ENCODE measurements at places on chromosomes 5 and 9.
A peak's percentile ranks its signal among the peaks of the same experiment; 100 is the strongest.

- no peak for DNase-seq
Observed at GRCh38 chr9:129273136-129273895, 95.3 kb upstream of the IER5L start.

DNA sequence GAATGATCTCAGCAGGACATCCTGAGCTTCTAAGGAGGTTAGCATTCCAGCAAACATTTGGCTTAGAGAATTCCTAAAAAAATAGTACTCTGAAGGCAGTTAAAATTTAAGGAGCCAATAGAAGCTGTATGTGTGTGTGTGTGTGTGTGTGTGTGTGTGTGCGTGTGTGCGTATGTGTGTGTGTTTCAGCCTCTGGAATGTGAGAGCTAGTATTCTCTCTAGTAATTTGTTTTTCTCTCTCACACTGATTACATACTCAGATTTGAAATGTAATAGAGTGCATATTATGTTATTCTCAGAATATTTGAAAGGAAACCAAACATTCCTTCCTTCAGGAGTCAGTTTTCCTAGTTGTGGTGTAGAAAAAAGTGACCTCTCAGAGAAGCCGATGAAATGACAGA lies 279.6 kb downstream of the TMEM38B start:
- no peak for DNase-seq

- DNase-seq = no peak
Observed at GRCh38 chr9:101792475-101792874, 54.0 kb upstream of the GRIN3A start.

GRCh38 chr9:2178034-2178734 lies 163.0 kb downstream of the SMARCA2 start:
- DNase-seq = no peak

DNA sequence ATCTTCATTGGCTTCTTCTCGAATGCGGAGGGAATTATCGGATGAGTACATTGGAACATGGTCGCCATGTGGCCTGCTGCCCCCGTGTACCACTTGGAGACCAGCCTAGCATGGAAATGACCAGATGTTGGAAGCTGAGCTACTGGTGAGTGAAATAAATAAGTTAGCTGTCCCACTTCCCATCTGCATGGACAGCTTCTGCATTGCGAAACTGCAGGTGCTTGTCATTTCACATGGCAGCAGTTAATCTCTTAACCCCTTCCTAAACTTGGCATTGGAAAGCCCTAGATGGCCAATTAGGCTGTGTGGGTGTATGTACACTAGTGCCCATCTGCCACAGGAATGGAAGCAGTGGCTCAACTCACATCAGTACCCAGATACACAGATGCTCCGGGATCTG lies 246.6 kb upstream of the IL12B start:
- no peak for DNase-seq

GRCh38 chr9:134724202-134724911 lies 82.8 kb downstream of the COL5A1 start:
- DNase-seq = no peak

- no peak for DNase-seq
Observed at GRCh38 chr5:147081311-147081764, 153.5 kb upstream of the STK32A start.

DNA sequence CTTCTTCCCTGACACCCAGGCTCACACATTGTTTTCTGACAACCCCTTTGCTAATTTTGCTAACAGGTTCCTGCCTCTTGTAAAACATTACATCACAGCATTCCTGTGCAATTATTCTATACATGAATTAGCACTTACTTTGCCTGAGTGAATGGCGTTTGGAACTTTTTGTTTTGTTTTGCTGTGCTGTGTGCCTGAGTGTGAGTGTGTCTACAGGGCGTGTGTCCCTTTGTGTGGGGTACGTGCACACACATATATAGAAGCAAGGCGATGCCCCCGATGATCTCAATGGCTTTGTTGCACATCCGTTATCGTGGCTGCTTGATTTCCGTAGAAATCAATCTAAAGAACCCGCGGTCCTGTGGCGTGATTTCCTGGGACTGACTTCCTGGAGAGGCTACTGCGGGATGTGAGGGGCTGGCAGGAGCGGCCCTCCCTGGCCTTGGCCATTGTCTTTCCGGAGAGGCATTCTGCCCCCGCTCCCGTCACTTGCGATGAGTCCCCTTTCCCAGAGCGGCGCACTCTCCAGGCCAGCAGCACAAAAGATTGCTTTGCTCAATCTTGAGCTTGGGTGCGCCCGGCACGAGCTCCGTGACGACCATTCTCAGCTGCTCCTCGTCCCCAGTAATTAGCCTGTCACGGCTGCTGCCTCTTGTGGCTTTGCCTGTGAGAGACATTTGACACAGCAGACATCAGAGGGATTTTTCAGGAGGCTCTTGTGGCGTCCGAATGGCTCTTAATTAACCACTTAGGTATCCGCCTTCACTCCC lies 398.1 kb upstream of the IRX1 start:
- no peak for DNase-seq

- no peak for DNase-seq
Observed at GRCh38 chr5:170303549-170303948, 6.0 kb upstream of the LCP2 start.

DNA sequence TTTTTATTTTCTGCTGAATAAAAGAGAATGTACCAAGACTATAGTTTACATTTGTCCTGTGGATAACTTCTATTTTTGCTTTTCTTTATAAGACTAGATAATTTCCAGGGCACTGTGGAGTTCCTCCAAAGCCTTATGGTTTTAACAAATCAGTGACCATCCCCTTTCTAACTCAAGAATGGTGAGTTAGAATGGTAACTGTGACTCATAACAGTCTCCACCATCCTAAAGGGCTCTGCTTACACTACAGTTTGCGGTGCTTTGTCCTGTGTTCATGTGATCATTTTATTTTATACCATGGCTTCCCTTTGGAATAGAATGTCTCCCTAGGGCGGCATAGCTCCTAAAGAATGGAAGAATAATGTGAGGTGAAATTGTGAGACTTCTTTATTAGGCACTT lies 30.2 kb downstream of the WDR36 start:
- DNase-seq = no peak

- DNase-seq = no peak
Observed at GRCh38 chr5:135654761-135655467, 76.1 kb upstream of the CXCL14 start.

- peak; percentile 70 for DNase-seq
Observed at GRCh38 chr5:57650360-57651069, 167.9 kb upstream of the ACTBL2 start.

DNA sequence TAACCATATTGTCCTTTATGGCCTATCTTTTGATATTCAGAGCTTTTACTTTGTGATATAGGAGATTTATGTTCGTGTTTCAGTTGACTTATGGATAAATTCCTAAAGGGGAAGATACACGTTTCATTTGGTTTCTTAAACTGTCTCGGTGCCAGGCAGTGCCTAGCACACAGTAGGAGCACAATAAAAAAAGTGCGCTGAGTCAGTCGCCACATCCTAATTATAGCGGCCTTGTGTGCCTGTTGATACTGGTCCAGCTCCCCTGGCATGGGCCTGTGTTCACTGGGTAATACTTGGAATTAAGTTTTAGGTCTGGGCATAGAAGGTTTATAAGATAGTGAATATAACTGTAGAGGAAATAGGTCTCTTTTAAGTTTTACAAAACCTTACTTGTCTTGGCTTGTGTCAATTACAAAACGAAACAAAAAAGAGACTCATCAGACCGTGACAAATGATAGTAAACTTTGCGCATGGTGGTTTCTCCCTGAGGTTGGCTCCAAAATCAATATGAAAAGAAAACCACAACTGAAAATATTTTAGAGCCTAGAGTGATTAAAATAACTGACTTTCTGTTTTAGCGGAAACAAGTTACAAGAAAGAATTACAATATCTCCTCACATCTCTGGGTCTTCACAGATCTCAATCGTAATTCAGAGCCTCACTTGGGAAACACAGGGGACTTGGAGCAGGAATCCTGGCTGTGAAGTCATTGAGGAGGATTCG lies 84.8 kb downstream of the MVB12B start:
- no peak for DNase-seq

DNA sequence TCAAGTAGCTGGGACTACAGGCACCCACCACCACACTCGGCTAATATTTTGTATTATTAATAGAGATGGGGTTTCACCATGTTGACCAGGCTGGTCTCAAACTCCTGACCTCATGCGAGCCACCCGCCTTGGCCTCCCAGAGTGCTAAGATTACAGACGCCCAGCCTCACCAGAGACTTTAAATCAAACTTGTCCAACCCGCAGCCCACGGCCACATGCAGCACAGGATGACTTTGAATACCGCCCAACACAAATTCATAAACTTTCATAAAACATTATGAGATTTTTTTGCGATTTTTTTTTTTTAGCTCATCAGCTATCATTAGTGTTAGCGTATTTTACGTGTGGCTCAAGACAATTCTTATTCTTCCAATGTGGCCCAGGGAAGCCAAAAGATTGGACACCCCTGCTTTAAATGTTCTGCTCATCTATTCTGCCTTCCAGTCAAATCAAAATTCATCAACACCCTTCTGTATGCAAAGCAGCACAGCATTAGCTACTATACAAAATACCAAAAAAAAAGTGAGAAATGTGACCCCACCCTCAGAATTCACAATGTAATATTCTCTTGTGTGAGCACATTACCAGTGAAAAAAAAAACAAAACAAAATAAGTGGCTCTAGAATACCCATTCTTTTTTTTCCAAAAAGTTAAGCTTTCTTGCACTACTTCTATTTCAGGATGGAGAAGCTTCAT lies 42.7 kb upstream of the CDC42SE2 start:
- DNase-seq = no peak

DNA sequence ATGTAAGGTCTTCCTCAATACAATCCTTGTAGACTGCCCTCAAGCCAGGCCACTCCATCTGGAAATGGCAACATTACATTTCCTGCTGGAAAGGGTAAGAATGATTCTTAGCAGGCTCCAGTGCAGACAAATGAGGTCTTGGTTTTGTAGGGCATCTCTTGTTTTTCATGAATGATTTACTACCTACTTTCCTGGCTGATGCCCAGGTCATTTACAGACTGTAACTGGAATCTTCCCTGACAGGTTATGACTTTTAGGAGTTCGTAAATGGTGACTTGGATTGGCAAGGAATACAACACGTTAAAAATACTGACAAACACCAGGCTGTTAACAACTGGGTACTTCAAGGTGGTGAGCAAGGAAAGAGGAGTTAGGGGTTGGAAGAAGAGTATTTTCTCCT lies 510.5 kb upstream of the TNC start:
- no peak for DNase-seq

- no peak for DNase-seq
Observed at GRCh38 chr9:116616304-116616914, 70.7 kb upstream of the TRIM32 start.

DNA sequence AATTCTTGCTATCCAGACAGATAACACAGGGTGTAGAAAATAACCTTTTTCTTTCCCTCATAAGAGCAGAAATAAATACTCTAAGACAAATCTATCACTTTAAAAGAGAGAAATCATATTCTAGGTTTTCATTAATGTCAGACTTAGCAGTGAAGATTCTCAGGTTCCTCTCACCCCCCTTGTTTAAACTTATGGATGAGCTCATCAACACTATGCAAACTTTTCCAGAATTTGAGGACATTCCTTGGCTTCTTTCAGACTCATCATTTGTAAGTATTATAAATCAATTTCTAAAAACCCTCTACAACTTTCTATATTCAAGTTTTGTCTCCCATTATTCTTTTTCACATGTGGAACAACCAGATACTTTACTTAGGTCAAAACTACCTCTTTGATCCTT lies 374.9 kb upstream of the TRPC7 start:
- no peak for DNase-seq

GRCh38 chr5:98774192-98775033 lies 950 bp downstream of the RGMB start:
- DNase-seq = peak; percentile 60

DNA sequence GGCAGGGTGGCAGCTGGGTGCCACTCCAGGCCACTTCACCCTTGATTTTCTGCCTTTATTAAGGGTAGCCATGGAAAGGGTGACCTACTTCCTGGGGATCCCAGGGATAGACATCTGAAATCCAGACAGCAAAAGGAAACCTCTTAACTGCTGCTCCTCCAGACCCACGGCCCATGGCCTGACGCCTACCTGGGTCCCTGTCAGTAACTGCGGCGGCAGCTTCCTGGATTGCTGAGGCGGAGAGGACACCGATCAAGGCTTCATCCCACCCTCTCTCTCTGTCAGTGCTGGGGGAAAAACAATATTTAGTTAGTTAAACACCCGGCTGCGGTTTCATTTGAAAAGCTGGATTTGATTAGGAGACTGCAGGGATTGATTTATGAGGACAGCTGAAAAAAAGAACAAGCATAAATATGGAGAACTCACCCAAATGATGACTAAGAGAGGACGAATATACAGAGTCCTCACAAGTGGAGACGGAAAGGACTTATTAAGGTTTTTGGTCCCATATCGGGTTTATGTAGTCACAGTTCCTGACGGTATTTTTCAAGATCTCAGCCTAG lies 158.7 kb upstream of the KLF4 start:
- no peak for DNase-seq
